ENCODE measurements at places on chromosomes 5 and 9.

DNA sequence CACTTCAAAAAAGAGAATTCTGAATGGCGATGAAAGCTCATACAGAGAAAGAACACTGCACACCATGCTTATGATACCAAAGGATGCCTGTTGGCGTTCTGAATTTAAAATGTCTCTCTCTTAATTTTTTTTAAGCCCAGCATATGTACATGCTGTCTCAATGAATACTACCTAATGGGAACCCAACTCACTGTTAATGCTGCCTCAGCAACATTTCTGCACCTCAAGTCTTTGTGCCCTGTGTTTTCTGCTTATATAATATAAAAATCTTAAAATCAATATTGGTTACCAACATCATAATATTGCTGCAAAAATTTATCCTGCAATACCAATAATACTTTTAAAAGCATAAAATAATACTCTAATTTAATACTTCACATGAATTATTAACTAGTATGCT, 44.1 kb upstream of the POU5F2 start:
- no peak for DNase-seq

GRCh38 chr9:97502984-97503861, 1.8 kb downstream of the TMOD1 start:
- DNase-seq, result no peak

DNA sequence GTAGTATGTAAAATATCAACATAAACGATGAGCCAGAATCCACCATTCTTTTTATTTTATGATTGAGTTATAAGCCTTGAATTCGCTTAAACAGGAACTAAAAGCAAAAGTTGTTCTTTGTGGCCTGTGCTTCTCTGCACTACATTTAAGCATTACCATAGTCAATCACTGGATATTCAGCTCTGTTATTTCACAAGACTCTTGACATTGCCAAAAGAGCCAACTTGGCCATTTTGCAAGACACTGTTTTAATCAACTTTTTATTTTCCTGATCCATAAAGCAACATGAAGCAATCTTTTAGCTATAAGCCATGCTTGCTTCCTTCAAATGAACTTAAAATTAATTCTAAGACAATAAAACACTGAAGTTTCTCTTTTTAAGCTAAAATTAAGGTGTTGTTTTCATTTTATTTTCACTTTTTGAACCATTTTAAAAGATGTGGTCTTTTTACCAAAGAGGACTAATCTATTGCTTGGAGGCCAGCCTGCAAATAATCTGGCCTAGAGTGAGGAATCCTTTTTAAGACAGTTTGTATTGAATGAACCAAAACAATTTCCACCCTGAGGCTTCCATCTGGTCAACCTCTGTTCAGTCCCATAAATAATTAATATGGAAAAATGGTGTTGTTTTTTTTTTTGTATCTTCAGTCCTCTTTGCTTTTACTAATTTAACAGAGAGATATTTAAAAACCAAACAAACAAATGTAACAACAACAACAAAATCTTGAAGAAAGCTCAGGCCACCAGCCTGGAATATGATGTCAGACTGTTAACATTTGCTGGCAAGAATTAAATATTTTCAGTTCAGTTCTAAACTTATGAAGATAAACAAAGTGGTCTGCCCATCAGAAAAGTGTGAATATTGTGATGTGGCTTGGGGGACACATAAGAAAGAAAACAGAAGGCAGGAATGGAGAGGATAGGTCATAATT, 274.4 kb downstream of the MARCHF11 start:
- DNase-seq, result no peak

DNA sequence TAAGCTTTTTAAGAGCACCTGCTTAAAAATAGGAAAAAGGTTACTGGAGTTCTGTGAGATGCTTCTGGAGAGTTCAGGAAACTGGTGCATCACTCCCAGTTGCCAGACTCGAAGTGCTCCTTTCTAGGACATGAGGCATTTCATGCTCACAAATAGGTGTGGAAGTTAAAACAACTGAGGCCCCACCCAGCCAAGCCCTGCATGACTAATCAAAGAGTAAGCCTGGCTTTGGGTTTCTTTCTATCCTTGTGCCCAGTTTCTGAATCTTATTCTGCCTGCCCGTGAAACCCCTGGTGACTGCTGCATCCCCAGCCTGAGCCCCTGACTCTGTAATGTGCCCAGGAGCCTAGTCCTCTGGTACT, 7.7 kb downstream of the SPINK9 start:
- DNase-seq, result no peak

DNA sequence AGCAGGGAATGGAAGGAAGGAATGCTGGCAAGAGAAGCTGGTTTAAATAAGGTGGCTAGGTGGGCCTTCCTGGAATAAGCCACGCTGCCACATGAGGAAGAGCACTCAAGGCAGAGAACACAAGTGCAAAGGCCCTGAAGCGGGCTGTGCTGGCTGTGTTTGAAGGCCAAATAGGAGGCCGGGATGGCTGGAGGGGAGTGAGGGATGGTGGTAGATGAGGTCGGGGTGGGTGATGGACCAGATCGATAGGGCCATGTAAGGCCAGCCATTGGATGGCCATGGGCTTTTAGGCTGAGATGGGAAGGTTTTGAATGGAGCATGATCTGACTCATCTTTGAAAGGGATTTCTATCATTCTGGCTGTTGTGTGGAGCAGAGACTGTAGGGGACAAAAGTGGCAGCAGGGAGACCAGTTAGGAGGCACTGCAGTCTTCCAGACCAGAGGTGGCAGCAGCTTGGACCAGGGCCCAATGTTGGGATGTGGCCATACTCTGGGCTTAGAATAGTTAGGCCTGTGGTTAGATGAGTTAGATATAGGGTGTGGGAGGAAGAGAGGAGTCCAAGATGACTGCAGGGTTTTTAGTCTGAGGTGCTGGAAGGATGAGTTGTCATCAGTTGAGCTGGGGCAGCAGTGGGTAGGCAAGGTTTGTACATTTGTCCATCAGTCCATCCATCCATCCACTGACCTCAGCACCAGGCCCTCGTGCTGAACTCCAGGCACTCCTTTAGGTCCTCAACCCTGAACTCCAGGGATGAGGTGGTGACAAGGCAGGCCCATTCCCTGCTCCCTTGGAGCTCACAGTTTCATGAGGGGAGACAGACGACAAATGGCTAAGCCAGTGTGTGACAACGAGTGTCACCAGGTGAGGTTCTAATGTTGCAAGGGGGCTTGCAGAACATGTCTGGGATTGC, 30.3 kb downstream of the NDST1 start:
- DNase-seq, result no peak

DNA sequence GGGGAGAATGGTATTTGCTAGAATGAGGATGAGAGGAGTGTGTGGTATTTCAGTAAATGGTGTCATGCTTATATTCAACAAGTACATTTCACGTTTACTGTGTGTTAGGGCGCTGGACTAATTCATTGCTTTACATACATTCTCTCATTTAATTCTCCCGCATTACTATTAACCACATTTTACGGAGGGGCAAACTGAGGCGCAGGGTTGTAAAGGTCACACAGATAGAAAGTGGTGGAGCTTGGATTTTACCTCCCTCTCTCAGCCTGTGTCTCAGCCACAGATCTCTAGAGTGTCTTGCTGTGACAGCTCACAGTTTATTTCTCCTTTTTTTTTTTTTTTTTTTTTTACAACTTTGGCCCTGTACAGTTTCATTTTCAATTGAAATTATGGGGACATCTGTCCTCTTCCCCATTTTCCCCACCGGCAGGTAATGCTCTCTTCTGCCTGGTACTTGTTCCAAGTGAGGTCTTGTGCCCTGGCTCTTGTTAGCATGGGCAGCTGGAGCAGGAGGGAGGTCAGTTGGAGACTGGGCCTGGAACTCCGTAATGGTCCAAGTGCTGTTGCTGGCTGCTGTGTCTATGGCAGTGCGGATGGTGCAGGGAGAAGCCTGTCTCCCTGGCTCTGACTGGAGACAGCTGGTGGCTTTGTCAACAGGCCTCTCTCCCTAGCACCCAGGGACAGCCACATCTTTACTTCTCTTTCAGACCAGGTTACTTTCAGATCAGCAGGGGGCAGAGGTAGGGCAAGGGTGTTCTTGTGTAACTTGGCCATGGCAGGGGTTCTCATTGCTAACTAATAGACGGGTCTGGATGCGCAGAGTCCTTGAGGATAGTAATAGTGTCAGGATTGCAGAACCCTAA, 20.5 kb upstream of the NDST1 start:
- peak; percentile 14 for DNase-seq

- DNase-seq, result no peak
These were observed 115.3 kb upstream of the PCSK5 start for GRCh38 chr9:75775166-75775565.

DNA sequence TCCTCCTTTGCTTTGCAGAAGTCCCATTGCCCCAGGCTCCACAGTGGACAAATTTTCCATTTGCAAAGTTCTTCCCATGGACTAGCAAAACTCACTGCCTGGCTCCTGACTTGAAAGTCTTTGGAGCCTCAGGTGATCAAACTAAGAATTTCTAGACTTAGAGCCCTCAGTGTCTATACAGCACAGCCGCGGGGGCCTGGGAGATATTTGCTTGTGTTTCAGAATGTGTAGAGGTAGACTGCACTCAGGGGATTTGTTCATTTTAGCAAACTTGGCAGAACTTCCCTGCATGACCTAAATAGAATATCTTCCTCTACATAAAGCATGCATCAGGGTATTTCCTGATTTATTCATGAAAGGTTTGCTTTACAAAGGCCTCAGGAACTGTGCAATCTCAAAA, 384.2 kb upstream of the ZNF462 start:
- no peak for DNase-seq

All from NCI-H526 (cell line).